SW480 (cell line): ENCODE measurements at places on chromosomes 4 and X.

DNA sequence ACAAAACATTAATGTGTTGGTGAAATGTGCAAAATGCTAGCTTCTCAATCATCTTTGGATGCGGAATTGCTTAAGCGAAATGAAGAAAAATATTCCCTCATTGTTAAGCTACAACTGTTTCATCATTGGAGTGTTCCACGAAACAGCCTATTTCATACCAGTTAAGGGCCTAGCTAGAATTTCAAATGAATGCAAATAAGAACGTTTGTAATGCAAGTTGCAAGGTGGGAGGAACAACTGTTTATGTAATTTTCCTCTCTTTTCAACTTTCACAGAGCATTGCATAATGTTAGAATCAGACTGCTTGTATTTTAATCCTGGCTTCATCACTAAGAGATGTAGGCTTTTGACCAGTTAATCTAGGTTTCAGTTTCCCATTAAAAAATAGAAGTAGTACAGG, 480.1 kb downstream of the IL1RAPL1 start:
- no peak for DNase-seq

DNA sequence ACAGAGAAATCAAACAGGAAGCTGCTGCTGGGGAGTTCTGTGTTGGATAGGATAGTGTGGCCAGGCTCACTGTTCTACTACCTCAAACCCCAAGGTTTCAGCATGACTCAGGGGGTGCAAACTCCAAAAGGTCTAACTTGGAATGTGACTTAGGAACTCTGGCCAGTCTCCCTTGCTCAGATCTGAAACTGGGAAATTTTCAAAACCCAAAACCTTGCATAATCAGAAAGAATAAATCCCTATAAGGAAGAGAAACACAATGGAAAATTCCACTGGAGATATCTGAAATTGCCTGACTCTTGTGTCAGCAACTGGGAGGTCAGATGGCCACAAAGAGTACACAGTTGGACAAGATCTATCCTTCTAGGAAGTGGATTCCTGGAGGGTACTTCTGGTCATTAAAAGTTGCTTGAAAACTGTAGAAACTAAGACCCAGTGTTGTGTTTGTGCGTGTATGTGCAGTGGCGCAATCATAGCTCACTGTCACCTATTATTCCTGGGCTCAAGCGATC, 58.0 kb downstream of the PPEF2 start:
- DNase-seq, result no peak

GRCh38 chr4:23736466-23736865, 153.4 kb downstream of the PPARGC1A start:
- DNase-seq, result no peak

GRCh38 chr4:157634057-157634456, 413.5 kb downstream of the GRIA2 start:
- no peak for DNase-seq

DNA sequence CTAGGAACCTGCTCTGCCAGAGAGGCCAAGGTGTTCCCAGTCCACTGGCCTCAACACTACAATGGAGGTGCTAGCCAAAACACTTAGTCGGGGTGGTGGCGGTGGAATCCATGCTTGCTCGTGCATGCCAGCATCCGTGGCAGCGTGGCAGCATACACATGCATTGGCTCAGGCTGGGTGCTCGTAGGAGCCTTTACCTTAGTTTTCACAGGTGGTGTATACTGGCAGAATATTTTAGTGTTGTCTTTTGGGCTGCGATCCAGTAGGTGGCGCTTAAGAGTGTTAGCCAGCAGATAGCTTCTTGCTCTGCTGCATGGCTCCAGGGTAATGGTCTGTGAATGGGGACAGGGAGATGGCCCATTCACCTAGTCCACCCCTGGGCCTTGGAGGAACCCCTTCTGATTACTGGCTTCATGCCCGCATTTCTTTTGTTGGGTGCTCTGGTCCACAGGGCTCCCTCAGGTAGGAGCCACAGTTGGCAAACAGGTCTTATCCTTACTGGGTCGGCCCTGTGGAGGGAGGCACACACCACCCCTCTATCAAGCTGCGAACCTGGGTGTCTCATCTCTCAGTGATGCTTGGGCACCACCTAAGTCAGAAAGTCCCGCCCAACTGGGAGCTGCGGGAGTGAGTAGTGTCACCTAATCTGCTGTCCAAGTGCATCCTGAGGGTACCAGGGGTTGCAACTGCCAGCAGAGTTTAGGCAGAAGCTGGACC, 40.0 kb downstream of the RIPPLY1 start:
- DNase-seq, result peak; percentile 2

GRCh38 chrX:11257290-11257689, 35.9 kb upstream of the AMELX start:
- no peak for DNase-seq

DNA sequence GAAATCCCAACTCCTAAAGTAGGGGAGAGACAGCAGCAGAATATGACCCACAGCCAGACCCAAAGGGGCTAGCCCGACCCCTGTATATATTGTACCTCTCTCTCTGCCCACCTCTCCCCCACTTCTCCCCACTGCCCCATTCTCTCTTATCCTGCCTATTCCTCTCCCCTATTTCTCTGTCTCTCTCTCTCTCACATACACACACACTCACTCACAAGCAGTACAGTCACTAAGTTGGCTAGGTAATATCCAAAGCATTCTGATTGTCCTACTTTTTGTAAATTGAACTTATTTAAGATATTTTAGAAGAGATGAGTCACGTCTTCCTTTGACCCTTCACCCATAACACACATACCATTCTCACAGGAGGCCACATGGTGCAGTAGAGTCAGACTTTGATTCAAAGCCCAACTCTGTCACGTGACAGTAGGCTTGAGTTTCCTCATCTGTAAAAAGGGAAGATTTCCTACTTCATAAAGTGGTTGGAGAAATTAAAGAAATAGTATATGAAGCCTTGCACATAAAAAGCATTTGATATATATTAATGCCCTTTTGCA, 29.5 kb downstream of the SRPX2 start:
- no peak for DNase-seq

DNA sequence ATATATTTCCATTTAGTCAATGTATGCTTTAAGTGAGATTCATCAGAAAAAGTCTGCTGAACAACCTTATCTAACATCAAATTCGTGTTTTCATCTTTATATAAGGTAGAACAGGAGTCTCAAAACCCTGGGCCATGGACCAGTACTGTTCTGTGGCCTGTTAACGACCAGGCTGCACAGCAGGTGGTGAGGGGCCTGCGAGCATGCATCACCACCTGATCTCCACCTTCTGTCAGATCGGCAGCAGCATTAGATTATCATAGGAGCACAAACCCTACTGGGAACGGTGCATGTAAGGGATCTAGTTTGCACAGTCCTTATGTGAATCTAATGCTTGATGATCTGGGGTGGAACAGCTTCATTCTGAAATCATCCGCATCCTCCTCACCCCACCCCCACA, 3.2 kb downstream of the CTSO start:
- DNase-seq, result no peak

GRCh38 chr4:165433529-165433928, 54.7 kb downstream of the CPE start:
- DNase-seq, result no peak

- DNase-seq, result no peak
These were observed 70.4 kb upstream of the ELOVL6 start for GRCh38 chr4:110268790-110269189.

GRCh38 chrX:54994668-54995351, 822 bp upstream of the PFKFB1 start:
- DNase-seq, result no peak

- DNase-seq, result no peak
These were observed 7.9 kb downstream of the KDR start for GRCh38 chr4:55117511-55117910.

DNA sequence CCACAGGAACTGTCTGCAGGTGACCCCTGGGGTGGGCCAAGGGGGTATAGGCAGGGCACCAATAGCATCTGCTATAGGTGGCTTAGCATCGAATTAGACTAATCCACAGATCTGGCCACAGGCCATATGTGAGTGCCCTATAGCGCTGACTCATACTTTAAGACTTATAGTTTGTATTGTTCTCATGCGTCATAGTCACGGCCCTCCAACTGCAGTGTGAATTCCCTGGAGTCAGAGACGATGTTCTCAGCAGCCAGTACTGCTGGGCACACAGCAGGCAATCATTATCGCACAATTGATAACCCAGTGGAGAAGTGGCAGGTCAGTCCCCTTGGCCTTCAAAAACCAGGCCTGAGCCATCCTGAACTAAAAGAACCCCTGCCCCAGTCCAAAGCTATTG, 58.1 kb downstream of the ADGRG2 start:
- no peak for DNase-seq

GRCh38 chrX:103999234-103999633, 14.3 kb downstream of the H2BW1 start:
- no peak for DNase-seq

DNA sequence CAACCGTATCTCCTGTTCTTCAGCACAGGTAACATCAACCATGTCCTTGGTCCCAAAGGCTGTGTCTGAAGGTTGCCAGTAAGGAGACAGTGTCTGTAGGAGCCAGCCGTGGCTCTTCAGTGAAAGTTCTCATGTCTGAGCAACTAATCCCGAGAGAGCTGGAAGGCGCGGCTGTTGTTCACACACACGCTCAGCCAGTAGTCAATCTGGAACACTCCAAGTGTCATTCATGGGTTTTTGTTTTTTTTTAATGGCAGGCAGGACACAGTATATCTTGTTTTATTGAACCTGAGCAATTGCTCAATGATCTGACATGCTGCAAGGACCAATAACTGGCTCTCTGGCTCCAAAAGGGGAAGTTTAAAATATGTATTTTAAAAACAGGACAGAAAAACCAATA, 48.4 kb upstream of the MAP3K15 start:
- no peak for DNase-seq

DNA sequence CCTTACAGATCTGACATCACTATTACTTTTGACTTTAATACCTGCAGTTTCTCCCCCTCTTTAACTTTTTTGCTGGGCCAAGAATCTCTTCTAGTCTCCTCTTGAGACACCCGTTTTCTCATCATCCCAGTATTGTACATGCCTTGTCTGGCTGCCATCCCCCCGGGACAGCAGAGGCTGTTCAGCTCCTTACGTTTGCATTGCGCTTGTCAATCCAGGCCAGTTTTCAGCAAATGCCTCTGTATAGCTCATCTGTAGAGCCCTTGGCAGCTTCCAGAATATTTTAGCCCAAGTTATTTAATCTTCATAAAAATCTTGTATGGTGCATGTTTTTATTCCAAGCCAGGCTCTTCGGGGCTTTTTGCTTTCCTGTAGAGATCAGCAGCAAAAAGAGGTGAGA, 22.3 kb upstream of the HOPX start:
- DNase-seq, result no peak

DNA sequence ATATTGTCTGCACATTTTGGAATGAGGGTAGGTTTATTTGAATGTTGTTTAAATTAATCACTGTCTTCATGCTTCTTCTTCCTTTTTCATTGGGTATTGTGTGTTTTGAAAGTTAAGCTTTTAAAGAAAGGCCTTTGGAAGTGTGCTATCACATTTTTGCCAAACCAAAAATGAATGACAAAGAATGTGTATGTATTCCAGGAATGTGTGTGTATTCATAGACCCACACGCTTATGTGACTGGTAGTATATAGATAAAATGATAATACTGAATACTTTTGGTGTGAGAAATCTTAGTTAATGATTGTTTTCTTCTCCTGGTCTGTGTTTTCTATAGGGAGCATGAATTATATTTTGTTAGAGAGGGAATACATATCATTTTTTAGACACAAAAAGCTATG, 404.4 kb downstream of the TLL1 start:
- no peak for DNase-seq

DNA sequence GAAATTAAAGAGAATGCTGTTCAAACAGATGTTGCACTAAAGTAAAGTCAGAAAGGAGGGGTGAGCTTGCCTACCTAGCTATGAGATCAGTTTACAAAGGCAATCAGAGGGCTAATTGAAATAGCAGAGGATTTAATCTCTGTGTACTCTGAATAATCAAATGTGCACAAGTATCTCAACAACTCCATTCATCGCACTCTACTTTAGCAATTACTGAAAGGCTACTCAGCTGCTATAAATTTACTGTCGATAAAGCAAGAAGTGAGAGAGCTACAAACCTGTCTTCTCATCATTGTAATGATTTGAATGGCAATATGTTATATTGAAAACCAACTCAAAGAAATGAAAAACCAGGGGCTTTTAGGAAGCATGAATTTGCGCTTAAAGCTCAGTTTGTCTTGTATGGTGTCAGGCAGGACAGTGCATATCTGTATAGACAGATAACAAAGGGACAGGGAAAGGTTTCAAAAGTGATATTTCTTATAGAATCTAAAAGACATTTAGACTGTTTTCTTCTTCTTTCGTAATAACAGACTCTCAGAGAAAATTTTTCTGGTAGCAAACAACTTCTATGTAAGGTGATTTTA, 34.8 kb downstream of the GC start:
- DNase-seq, result no peak
